Left forelimb (tissue), 1 donor: ENCODE measurements at places on chromosomes 11 and 22.
A peak's percentile ranks its signal among the peaks of the same experiment; 100 is the strongest.

DNA sequence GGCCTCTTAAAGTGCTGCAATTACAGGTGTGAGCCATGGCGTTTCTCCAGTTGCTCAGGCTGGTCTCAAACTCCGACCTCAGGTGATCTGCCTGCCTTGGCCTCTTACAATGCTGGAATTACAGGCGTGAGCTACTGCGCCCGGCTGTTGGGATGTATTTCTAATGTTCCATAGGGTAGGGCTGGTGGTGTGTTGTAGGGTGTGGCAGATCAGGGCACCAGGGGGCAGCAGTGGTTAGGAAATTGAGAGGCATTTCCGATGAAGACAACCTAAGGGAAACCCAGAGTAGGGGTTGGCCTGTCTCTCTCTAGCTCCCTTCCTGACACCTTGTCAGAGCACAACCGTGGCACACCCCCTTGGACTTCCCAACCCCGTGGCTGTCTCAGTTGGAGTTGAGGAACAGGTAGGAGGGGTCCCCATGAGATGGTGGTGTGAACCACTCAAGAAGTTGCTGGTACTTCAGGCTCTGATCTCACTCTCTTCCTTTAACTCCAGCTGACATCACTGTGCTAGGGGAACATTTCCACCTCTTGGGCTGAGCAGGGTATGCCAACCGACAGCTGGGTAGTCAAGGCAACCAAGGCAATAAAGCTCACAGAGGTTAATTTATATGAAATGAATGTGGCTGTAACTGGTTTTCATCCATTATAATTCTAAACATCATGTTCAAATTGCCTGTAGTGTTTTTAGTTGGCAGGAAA lies 33.0 kb downstream of the YWHAH start:
- peak; percentile 82 for DNase-seq

DNA sequence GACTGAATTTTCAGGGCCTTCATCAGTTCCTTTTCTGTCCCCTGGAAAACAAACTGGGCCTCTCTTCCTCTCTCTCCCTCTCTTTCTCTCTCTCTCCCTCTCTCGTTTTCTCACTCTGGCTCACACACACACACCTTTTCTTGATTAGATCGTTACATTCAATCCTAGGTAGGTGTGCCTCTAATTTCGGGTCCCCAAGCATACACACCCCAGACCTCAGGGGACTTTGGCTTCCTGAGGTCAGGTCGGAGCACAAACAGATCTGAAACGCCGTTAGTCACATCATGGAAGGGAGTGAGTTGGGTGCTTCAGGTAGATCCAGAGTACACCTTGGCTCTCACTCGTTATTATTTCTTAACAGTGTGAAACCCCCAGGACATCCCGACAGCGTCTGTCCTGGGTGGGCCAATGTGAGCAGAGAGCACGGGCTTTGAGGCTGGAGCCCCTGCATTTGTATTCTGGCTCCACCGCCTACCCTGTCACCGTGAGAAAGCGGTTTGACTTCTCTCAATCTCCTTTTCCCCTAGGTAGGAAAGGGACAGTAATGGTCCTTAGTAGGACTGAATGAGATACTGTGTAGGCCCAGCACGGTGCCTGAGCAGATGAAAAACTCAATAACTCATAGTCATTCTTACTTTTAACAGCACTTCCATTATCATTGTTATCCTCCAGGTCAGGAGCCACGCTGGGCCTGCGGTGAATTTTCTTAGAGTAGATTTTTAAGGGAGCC lies 37.3 kb upstream of the POU2AF1 start:
- no peak for DNase-seq

- DNase-seq, result no peak
Observed at GRCh38 chr11:9692691-9693090, 28.8 kb downstream of the SWAP70 start.

DNA sequence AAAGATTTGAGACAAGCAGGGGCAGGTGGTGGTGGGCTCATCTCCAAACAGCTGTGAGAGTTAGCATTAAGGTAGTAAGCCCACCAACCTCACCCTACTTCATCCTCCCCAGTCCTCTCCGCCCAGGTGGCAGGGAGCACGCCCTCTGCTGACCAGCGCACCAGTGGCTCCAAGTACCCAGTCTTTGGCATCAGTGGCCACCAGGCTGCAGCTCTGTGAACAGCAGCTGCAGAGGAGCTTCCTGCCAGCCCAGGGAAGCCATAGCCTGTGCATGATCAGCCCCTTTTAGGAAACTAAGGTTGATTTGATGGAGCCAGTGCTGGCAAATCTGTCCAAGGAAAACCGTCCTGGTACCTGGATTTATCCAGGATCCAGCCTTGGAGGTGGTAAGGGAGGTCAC lies 21.7 kb downstream of the CAVIN3 start:
- no peak for DNase-seq

DNA sequence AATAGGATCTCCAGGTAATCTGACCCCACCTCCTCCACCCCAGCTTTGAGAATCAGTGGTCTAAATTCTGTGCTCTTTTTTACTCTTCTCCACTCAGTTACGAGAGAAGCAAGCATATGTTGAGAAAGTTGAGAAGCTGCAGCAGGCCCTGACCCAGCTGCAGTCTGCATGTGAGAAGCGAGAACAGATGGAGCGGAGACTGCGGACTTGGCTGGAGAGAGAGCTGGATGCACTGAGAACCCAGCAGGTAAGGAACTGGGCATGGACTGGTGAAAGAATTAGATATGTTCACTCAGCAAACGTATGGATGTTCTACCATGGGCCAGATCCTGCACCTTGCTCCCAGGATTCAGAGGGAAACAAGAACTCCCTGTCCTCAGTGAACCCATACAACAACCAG lies 85.7 kb downstream of the AMOTL1 start:
- DNase-seq, result no peak

- DNase-seq, result no peak
Observed at GRCh38 chr11:73019449-73019848, 122.7 kb downstream of the FCHSD2 start.

GRCh38 chr11:112723676-112724495 lies 237.3 kb upstream of the NCAM1 start:
- no peak for DNase-seq

DNA sequence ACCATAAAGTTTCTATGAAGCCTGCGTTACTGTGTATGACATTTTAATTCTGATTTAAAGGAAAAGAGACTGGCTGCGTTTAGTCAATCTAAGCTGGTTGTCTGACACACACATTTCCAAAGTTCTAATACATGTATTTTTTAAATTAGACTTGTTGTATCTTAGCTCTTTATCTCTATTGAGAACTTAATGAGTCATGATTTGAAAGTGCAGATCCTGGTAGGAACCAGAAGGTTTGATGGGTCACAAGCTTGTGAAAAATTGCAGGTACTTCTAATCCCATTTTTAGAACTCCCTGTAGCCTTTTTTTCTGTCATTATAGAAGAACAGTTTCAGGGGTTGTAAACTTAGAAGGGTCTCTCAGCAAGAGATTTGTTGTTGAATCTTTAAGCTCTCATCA lies 210.3 kb downstream of the DDX10 start:
- DNase-seq, result no peak

DNA sequence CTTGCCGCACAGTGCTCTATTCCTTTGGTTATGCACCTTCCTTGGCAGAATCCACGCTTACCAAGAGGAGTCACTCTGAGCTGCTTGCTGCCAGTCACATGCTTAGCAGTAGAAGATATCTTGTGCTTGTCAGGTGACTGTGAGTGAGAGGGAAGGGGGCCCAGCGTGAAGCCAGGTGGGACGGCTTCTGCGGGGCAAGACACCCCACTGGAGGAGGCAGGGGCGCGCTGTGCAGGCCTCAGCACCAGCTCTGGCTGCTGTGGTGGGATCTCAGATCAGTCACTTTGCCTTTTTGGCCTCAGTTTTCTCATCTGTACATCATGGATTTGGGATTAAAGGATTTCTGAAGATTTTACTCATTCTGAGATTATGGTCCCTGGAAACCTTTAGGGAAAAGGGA lies 63.9 kb upstream of the B3GAT1 start:
- DNase-seq, result peak; percentile 36

- no peak for DNase-seq
Observed at GRCh38 chr22:23565305-23565914, 14.7 kb downstream of the IGLL1 start.

- no peak for DNase-seq
Observed at GRCh38 chr11:37560346-37560745, 962.3 kb upstream of the RAG2 start.

GRCh38 chr11:60305906-60306619 lies 21.0 kb upstream of the MS4A6E start:
- no peak for DNase-seq

- peak; percentile 40 for DNase-seq
Observed at GRCh38 chr11:2521081-2521732, 76.4 kb downstream of the KCNQ1 start.

- no peak for DNase-seq
Observed at GRCh38 chr11:3995949-3996554, 98.5 kb upstream of the RRM1 start.

- no peak for DNase-seq
Observed at GRCh38 chr11:65899356-65900124, 648 bp downstream of the FOSL1 start.

GRCh38 chr11:60937144-60937527 lies 12.9 kb downstream of the TMEM132A start:
- DNase-seq, result no peak

DNA sequence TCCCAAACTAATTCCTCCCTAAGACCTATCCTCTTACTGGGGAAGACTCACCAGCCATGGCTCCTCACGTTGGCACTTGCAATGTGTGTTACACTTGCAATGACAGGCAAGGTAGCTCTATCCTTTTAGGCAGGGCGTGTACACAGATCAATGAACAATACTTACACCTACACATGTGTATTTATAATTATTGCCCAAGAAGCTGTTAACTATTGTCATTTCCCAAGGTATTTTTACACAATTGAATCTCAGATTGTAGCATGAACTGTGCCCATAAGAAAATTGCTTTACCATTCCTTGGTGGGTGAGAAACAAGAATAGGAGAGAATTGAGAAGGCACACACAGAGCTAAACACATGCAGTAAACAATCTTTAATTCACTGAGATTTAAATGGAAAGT lies at the start of gene CARD18:
TSS of gene CARD18 (minus strand) at position 101 of the 400 bp plus-strand sequence. CDS start at position 58, 43 bp downstream.
- no peak for DNase-seq

GRCh38 chr11:102007567-102008437 lies 39.4 kb upstream of the CFAP300 start:
- DNase-seq, result no peak

DNA sequence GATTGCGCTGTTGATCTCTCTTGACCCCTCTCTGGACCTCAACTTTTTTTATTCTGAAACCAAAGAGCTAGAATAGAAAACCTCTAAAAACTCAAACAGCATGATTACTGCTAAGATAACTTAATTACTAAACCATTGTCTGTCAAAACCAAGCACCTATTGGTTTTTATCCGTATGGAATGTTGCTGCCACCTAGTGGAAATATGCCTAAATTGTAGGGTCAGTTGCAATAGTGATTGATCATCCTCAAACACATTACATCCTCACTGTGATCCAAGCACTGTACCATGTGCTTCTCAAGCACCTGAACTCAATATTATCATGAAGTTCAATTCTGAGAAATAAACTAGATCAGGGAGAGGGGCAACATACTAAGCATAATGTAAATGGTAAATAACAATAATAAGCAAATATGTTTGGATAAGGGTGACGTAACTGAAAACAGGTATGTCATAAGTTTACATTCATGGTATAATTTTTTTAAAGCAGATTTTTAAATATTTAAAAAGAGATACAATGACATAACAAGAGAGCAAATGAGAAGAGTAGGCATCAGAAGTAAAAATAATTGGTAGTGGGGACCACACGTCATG lies 3.8 kb upstream of the OR5A2 start:
- no peak for DNase-seq

- DNase-seq, result no peak
Observed at GRCh38 chr22:20060700-20061480, 19.2 kb upstream of the DGCR8 start.

- DNase-seq, result no peak
Observed at GRCh38 chr11:86482692-86483091, 108.0 kb downstream of the CCDC81 start.

DNA sequence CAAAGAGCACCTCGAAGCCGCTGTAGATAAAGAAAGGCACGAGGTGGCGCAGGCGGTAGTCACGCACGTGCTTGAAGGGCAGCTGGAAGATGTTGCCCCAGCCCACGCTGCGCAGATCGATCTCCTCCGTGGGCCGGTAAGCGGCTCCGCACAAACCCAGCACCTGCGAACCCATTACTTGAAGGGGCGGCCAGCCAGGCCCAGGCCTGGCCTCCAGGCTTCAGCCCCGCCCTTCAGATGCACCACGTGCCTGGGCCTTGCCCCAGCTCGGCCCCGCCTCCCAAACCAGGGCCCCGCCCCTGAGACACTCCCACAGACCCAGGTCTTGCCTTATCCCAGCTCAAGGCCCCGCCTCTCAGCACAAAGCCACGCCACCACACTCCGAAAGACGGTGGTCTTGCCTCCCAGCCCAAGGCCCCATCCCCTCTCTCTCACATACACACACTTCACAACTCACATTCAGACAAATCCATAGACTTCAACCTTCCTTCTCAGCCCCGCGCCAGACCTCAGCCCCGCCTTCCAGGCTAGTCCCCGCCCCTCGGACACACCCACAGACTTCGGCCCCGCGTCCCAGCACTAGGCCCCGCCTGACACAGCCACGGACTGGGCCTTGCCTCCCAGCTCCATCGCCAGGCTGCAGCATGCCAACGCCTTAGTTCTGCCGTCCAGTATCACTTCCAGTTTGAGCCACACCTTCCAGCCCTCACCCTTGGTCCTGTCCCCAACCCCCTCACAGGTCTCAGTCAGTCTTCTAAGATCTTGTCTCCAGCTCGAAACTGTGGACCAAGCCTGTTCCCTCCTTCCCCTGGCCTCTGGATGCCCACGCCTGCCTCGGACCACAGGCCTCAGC lies 7.0 kb downstream of the UNC93B1 start:
- peak; percentile 76 for DNase-seq

GRCh38 chr22:46219636-46220035 lies 30.5 kb downstream of the CDPF1 start:
- no peak for DNase-seq

DNA sequence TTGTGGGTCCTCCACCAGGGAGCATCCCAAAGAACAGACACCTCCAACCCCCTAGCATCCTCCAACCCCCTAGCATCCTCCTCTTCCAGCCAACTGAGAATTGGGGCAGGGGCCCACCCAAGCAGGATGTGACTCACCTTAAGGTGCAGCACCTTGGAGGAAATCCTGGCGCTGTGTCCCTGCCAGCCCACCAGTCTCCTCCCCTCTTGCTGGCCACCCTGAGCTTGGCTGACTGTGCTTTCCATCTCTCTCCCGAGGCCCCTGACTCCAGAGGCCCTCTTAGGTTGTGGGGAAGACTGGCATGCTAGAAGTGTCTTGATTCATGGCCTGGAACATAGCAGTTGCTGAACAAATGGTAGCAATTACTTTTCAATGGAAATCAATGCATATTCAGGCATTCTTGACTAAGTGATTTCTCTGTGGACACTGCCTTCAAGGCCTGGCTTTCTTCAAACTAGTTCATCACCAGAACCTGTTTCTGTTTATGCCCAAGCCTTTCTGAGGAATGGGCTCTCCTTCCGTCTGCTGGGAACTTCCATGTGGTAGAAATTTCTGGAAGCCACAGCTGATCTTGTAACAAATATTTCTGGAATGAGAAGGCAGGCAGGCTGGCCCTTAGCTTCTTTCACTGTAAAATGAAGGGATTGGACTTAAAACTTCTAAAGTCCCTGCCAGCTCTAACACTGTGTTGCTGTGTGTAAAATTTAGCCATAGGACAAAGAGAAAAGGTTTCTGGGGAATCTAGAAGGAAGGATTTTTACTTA lies 60.5 kb downstream of the CEP164 start:
- DNase-seq, result peak; percentile 47
